Epithelial cell of alveolus of lung (primary cell): ENCODE measurements at places on chromosomes 5 and 9. TPM values are rescaled to one million over a fixed set of nuclear protein-coding genes. Genes with fewer than 3 reads are reported as not detected.

NTMT1 gene
- total RNA-seq = 36.2 and 87.0 TPM in 2 replicates

ERGIC1 gene
- 118 and 180 TPM in 2 replicates for total RNA-seq

CA9 gene
- total RNA-seq = 6.7 and 52.0 TPM in 2 replicates

SLIT3 gene
- total RNA-seq = 1.4 and 3.4 TPM in 2 replicates

FOXD4 gene
- 0.24 and 0.65 TPM in 2 replicates for total RNA-seq

C1QTNF2 gene
- 0.32 and 0.39 TPM in 2 replicates for total RNA-seq

ARID3C gene
- 0.13 TPM in 1 of 2 replicates, not detected in the other for total RNA-seq

JAKMIP2 gene
- 3.0 and 7.1 TPM in 2 replicates for total RNA-seq

HNRNPAB gene
- 65.7 and 122 TPM in 2 replicates for total RNA-seq

HRCT1 gene
- 0.13 and 3.4 TPM in 2 replicates for total RNA-seq

PRDM9 gene
- not detected in 2 replicates for total RNA-seq

ATG12 gene
- total RNA-seq = 39.6 and 81.2 TPM in 2 replicates

TAF11L10 gene
- not detected in 2 replicates for total RNA-seq

C5orf52 gene
- not detected in 2 replicates for total RNA-seq

MARCHF3 gene
- 2.0 and 6.6 TPM in 2 replicates for total RNA-seq
